ENCODE measurements at places on chromosomes 3 and 15. TPM values are rescaled to one million over a fixed set of nuclear protein-coding genes. Genes with fewer than 3 reads are reported as not detected.

GRCh38 chr3:33131331-33132018, 17.7 kb downstream of the CRTAP start:
- H3K27ac ChIP-seq, result no peak overlapping the region
- DNase-seq, result no peak
- H3K27me3 ChIP-seq, result no peaks in the 10 kb centered on the region
- H3K4me3 ChIP-seq, result no peak overlapping the region
- H3K36me3 ChIP-seq, result peaks cover 10% of the 10 kb centered on the region
- no peaks in the 10 kb centered on the region for H3K4me1 ChIP-seq

- H3K4me3 ChIP-seq, result no peak overlapping the region
- H3K27me3 ChIP-seq, result peaks cover 7% of the 10 kb centered on the region
- no peak for DNase-seq
- no peaks in the 10 kb centered on the region for H3K4me1 ChIP-seq
Measured at GRCh38 chr15:89399238-89400115, 64.9 kb upstream of the POLG start.

- no peak overlapping the region for H3K4me3 ChIP-seq
- DNase-seq, result peak; percentile 43
- H3K36me3 ChIP-seq, result peaks cover 3% of the 10 kb centered on the region
- no peak overlapping the region for H3K27ac ChIP-seq
- no peaks in the 10 kb centered on the region for H3K27me3 ChIP-seq
Measured at GRCh38 chr15:90482124-90483011, 47.4 kb upstream of the CRTC3 start.

ADGRG7 gene
- total RNA-seq, result 2.1 TPM

SKOR1 gene
- total RNA-seq, result 0.17 TPM

CDC25A gene
- 29.6 TPM for total RNA-seq

CKMT1B gene
- not detected for total RNA-seq

Measured in liver (tissue), 10 donors.